ENCODE measurements at places on chromosomes 3 and 15.

GRCh38 chr3:61181874-61182273 is 69.4 kb downstream of the FHIT start:
- DNase-seq, result no peak

- DNase-seq, result no peak
Measured at GRCh38 chr3:157533298-157534070, 30.3 kb upstream of the VEPH1 start.

DNA sequence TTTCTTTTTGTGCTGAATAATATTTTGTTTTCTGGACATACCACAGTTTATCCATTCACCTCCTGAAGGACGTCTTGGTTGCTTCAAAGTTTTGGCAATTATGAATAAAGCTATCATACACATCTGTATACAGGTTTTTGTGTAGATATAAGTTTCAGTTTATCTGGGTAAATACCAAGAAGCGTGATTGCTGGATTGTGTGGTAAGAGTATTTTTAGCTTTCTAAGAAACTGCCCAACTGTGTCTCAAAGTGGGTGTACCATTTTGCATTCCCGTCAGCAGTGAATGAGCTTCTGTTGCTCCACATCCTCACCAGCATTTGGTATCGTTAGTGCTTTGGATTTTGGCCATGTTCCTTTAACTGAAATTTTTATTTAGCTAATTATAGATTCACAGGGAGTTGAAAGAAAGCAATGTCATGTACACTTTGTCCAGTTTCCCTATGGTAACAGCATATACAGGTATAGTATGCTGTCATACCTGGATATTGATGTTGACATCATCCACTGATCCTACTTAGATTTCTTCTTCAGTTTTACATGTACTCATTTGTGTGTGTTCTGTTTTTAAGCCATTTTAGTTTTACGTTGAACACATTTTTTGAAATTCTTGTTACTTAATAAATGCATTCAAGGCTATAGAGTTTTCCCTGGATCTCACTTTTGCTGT is 11.9 kb downstream of the ARID3B start:
- no peak for DNase-seq

DNA sequence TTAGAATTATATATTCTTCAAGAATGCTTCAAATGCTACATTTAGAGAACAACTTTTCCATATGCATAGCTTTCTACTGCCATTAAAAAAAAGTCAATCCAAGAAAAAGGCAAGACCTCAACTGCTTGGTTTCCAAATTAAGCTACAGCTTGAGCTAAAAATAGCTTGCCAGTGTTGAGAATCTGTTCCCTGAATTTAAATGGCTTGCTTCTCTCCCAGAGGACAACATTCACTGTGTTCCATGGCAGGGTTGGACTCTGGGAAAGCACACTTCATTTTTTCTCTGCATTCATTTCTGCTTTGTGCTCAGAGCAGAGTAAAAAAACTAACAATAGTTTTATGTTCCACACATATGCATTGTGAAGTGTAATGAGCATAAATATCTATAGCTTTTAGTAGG is 50.3 kb upstream of the ACTL6A start:
- no peak for DNase-seq

DNA sequence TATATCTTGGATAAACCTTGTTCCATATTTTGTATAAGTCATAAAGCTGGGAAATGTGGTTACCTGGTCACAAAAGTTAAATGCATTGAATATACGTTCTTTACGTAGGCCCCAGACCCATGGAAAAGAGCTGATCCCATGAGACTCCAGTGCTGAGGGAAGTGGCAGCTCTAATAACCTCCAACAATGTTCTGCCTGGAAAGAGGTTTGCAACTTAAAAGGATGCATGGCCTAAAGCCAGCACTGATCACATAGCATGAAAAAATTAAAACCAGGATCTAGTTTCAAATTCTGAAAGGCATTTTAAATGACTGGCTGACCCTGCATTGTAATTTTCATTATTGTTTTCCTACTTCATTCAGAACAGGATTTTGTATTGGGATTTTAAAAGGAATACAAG is 27.9 kb upstream of the STRIT1 start:
- DNase-seq, result no peak

DNA sequence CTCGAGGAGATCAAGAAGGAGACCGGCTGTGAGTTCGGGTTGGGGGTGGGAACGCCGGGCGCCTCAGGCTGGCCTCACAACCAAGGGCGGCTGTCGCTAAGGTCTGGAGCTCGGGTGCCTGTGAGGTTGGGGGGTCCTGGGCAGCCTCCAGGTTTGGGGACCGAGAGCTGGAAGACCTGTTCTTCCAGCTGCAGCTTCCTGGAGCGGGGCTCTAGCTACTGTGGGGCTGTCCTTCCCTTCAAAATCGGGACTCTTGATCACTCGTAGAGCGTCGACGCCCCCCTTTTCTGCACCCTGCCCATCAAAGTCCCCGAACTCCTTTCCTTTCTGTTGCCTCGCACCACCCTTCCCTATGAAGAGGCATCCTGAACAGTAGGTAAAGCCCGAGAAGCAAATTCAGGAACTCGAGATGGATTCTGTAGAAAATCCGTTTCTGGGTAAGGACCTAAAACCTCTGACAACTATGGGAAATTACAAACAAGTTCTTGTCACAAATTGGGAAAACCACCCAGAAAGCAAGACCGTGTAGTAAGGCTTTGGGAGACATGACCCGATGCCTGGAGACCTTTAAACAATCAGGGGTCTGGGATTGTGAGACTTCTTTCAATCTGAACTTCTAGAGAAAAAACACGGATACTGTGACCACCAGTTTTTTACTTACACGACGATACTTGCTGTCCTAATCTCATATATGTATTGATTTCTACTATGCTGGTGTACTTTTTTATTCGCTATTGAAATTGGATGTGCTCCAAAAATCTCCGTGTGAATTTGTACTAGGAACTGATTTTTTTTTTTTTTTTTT is 556 bp downstream of the CHP1 start:
- no peak for DNase-seq

DNA sequence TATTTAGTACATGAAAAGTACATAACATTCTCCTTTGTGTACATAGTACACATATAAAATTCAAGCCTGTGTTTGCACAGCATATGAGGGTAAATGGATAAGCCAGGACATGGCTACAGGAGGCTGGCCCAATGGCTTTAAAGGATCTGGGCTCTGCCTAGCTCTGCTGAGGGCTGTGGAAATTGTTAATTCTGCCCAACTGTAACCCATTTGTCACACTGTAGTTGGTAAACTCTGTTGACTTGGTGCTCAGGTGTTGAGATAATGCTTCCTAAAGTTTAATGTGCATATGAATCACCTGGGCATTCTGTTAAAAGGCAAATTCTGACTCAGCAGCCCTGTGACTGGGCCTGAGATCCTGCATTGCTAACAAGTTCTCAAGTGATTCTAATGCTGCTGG is 196.5 kb upstream of the ZPLD1 start:
- DNase-seq, result no peak

GRCh38 chr3:25151281-25151902 is 276.7 kb upstream of the RARB start:
- DNase-seq, result no peak

- DNase-seq, result no peak
Measured at GRCh38 chr15:91525751-91526150, 327.8 kb upstream of the SLCO3A1 start.

GRCh38 chr3:161821591-161821990 is 325.0 kb downstream of the OTOL1 start:
- DNase-seq, result no peak

DNA sequence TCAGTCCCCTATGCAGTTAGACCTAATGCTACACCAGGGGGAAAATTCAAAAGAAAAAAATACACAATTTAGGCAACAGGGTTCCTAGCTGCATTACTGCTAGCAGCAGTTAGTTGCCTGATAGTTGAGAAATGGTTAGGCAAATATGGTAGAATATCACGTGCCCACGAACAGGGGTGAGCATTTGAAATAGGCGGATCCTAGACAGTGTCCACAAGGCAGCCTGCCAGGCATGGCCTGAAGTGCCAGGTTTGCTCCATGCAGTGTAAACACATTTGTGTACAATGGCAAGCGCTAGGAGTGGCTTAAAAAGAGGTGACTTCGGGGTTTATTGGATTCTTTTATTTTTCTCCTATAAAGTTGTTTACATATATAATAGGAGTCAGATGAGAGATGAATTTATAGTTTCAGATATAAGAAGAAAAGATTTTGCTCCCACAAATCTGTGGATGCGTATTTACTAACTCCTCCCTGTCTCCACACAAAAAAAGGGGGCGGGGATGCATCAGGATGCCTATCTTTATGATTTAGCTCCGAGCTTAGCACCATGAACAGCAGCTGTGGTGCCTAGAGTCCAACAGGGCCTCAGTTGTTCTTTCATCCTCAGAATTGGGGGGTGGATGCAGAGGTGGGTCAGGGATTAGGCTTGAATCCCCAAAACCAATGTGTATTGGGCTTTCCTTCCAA is 3.9 kb upstream of the TGM4 start:
- no peak for DNase-seq

- no peak for DNase-seq
Measured at GRCh38 chr3:133274477-133274876, 125.4 kb upstream of the BFSP2 start.

GRCh38 chr3:183156266-183156665 is 6.3 kb downstream of the LAMP3 start:
- DNase-seq, result no peak

GRCh38 chr3:72446218-72447058 is 401.8 kb downstream of the SHQ1 start:
- DNase-seq, result peak; percentile 51

DNA sequence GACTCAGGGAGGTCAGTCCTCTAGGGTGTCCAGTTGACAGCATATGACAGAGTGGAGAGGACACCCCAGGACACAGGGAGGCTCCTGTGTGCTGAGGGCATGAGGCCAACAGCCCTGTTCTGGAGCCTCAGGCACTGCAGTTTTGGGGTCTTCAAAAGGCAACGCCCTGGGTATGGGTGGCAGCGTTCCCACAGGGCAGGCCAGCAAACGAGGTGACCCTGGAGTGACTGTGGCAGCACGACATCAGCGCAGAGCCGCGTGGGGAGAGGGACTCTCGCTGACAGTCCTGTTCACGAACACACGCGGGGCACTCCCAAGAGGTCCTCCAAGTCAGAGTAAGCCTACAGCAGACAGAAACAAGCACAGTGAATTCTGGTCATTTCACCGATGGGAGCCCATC is 41.4 kb upstream of the VPS8 start:
- DNase-seq, result no peak

DNA sequence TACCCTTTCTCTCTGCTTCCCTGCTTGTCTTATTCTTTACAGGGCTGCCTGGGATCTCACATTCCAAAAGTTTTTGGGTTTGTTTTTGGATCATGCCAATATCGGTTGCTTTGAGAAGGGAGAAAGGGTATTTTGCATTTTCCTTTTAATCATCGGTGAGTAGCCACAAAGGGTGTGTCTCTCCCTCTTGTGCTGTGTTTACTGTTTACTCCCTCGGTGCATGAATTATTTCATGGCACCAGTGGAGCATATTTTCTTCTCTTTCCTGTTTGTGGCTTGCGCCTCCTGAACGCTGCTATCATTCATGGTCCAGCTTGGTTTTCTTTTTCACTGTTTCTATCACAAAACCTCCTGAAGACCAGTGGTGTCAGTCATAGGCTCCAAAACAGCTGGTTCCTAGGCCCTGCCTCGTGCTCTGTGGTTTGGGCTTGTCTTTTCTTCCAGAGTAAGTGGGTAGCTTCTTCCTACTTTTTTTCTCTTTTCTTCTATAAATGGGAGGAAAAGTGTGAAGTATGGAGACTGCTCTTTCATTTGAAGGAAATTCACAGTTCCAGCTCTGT is 54.9 kb downstream of the IGF1R start:
- no peak for DNase-seq

DNA sequence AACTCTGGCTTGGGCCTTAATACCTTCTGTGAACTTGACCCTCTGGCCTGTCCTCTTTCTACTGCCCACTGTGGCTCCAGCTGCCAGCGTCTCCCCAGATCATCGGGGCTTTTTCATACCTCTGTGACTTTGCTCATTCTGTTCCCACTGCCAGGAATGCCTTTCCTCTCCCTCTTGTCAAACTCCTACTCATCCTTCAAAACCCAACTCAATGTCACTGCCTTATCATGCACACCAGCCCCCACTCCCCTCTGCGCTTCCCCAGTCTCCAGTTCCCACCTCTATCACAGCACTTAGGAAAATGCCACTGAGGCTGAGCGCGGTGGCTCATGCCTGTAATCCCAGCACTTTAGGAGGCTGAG is 4.9 kb downstream of the ANPEP start:
- DNase-seq, result no peak

GRCh38 chr3:182794455-182795388 is 1.4 kb downstream of the ATP11B start:
- no peak for DNase-seq

GRCh38 chr3:158830391-158830790 is 28.5 kb downstream of the MFSD1 start:
- no peak for DNase-seq
